ENCODE measurements at places on chromosomes 1 and 21. TPM values are rescaled to one million over a fixed set of nuclear protein-coding genes. Genes with fewer than 3 reads are reported as not detected.

Gene CLDN17
- not detected for total RNA-seq

Gene IPO13
- 37.6 TPM for total RNA-seq

Gene SLC30A2
- not detected for total RNA-seq

Gene LMOD1
- total RNA-seq = 15.9 TPM

Gene TTF2
- total RNA-seq = 18.6 TPM

Gene OR2L3
- total RNA-seq = not detected

Gene SLC27A3
- total RNA-seq = 11.9 TPM

Gene CD52
- not detected for total RNA-seq

Gene CFHR5
- not detected for total RNA-seq

Gene HUNK
- total RNA-seq = 1.8 TPM

Gene GPR61
- not detected for total RNA-seq

Gene FCER1G
- total RNA-seq = not detected

DNA sequence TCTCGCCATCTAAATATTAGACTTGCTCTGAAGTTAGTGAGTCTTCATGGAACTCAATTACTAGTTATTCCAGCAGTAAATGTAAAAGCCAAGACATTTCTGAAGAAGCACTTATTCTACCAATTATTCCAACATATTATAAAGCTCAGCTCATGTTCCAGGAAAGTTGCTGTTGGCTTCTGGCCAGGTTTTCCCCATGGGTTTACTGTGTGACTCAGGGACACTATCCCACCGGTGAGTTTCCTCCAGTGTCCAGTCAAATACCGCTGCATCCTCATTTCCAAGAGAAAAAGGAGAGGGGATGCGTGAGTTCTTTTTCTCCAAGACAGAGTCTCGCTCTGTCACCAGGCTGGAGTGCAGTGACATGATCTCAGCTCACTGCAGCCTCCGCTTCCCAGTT is 9.2 kb upstream of the HHIPL2 start:
- no peak for DNase-seq

DNA sequence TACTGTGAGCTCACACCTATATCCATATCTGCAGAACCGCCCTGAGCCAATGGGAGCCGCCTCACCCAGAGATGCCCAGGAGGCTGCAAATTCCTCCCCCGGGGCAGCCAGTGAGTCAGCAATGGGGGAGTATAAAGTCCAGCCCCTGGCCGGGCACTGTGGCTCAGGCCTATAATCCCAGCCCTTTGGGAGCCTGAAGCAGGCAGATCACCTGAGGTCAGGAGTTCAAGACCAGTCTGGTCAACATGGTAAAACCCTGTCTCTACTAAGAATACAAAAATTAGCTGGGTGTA is 5.0 kb upstream of the CLCNKB start:
- DNase-seq = no peak

DNA sequence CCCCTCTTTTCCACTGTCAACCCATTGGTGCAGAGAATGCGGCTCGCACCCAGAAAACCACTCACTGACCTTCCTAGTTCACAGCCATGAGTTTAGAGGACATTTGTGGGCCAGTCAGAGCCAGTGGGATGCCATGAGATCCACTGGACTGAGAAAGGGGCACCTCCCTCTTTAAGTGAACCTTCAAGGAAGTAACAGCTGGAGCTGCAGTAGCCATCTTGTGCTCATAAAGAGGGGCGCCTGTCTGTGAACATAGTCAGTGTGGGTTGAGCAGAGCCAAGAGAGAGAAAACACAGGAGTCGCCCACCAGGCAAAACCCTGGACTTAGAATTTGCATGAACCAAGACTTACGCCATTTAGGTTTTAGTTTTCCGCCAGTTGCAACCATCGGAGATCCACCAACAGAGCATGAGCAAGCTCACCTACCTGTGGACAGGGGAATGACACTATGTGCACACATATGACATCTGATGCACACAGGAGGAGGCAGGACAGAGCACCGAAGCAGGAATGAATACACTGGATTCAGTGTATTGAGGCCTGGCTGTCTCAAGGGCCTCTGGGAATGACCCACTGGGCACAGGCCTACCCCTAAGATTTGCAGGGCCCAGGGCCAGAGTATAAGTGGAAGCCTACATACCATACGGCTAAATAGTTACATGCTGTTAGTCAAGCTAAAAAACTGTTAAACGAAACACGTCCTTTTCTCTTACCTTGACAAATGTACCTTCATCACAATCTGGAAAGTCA is 151.6 kb downstream of the GRIK3 start:
- DNase-seq = peak; percentile 65

- DNase-seq = no peak
Measured at GRCh38 chr1:211735208-211736170, 60.1 kb upstream of the NEK2 start.

DNA sequence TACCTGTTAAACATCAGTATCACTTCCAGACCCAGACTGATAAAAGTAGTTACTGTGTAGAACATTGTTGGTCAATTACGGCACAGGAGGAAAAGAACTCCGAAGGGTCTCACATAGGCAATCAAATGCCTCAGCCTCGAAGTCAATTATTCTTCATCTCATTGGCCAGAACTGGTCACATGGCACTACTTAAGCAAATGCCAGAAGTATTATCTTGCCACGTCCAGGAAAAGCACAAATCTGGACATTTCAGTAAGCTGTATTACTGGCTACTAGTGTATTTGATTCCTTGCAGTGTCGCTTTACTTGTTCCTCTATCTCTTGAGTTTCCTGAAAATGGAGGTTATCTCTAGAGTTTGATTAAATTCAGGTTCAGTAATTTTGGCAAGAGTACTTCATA is 24.4 kb downstream of the DIO1 start:
- no peak for DNase-seq

DNA sequence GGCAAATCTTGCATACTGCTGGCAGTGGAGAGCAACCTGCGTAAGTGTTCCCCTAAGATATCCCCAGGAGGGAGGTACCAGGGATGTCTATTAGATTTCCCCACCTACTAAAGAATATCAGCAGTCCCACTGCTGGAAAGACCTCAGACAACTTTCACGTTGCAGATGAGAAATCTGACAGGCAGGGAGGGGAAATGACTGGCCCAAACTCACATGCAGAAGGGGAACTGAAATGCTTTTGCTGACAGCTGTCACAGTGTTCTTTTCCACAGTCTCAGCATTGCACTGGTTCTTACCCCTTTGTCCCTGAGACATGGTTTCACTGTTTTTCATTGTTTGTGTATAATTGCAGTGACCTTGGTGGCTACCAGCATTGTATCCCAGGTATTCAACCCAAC is 84.8 kb upstream of the ATP1A1 start:
- no peak for DNase-seq

DNA sequence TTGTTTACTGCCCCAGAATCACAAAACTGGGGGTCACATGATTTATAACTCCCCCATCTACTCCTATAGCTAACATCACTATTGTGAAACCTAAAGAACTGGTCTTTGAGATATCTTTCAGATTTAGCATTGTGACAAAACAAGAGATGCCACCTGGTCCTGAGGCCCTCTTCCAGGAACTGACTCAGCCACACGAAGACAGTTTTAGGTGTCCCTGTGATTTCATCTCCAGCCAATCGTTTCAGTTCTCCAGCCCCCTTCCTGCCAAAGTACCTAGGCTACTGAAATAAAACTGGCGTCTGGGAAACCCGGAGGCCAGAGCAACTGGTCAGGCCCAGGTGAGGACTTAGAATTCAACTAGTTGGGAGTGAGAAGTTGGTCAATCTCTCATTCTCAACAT is 36.6 kb downstream of the TBX19 start:
- DNase-seq = no peak

GRCh38 chr1:93729906-93730305 is 48.3 kb upstream of the BCAR3 start:
- no peak for DNase-seq

GRCh38 chr1:180000575-180000974 is 46.0 kb downstream of the CEP350 start:
- no peak for DNase-seq

GRCh38 chr1:83882906-83883305 is 116.0 kb downstream of the TTLL7 start:
- no peak for DNase-seq

DNA sequence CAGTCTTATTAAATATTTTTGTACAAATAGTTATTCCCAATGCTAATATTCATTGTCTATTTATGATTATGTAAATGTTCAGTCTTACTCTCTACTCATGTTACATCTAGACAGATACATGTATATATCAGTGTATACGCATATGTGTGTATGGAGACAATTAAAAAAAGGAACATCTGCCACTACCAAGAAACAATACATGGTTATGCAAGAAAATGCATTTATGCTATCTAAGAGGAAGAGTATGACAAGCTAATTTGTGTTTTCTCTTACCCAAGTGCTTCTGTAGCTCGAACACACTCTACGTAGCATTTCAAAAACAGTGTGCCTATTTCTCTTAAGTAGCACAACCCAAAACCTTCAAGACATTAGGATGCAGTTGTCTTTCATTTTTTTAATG is 6.1 kb upstream of the RLF start:
- DNase-seq = no peak

DNA sequence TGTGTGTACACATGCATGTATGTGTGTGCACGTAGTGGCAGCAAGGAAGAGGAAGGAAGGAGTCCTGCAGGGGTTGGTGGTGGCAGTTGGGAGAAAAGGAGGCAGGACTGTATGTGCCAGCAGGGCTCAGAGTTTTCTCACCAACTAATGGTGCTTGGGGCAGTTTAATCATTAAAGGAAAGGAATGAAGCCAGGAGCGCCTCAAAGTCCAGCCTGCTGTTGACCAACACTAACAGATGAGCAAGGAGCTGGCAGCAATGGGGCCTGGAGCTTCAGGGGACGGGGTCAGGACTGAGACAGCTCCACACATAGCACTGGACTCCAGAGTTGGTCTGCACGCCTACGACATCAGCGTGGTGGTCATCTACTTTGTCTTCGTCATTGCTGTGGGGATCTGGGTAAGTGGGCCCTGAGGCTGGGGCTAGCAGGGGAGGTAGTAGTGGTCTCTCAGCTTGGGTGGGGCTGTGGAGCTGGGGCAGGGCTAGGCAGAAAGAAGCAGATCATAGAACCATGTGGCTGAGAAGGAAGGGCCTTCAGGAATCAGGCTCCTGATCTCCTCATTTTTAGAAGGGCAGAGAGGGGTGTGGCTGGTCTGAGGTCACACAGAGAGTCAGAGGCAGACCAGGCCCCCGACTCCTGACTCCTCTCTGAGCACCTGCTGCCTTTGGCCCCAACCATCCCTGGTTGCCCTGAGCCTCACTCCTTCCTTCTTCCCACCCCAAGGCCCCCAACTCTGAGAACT is at the start of gene SLC5A9:
TSS of gene SLC5A9 (plus strand) at position 216 of the 742 bp plus-strand sequence. CDS start at position 237, 21 bp downstream.
- no peak for DNase-seq

DNA sequence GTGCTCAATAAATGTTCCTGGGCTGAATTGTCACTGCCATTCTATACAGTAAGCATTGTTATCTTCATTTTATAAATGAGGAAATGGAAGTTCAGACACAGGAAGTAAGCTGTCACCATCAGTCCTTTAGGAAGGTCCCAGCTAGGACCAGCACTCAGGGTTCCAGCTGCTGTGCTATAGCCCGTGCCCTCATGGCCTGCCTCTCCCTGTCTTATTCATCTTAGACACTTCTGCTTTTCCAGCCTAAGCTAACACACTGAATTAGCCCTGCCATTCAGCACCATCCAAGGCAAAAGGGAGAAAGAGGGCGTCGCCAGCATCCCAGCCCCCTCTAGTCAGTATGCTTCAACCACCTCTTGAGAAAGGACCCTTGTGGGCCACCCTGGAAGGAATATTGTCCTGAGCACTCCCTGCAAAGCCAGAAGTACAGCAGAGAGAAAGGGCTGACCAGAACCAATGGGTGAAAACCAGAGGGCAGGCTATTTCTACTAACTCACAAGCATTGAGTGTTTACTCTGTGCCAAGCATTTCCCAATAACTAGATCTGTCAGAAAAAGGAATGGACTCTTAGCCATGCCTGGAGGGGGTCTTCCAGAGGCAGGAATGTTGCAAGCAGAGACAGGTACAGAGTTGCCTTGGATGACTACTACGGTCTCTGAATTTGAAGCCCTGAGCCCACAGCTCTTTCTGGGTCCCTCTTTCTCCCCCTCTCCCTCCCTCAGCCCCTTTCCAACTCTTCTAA is 77.9 kb upstream of the NFIA start:
- DNase-seq = no peak

DNA sequence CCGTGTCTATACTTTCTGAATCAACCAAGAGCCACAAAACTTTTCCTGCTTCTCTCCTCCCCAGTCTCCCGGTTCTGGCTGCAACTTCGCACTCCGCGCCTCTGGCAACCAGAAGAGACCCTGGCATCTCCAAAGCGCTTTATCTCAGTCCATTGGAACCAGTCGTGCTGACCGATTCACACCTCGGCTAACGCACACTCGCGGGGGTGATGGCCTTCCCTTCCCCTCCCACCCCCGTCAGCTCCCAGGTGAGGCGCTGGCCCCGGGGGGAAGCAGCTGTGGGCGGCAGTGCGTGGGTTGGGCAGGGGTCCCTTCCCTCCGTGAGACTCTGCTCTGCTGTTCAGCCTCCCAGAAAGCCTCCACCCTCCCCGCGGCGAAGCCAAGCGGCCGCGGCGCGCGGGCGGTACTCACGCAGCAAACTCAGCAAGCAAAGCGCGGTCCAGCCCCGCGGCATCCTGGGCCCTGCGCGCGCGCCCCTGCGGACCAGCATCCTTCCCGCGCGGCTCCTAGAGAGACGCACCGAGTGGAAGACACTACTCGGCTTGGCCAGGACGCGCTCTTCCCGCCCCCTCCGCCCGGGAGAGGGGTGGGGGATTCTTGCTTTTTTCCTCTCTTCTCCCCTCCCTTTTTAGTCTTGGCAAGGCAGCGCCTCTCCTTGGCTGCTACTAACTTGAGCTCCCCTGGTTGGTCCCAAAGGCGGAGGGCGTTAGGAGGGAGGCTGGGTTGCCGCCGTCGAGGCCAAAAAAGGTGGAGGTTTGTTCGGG is at the start of gene CD34:
TSS of gene CD34 (minus strand) at position 535 of the 764 bp plus-strand sequence. CDS start at position 490, 45 bp downstream.
- DNase-seq = no peak

DNA sequence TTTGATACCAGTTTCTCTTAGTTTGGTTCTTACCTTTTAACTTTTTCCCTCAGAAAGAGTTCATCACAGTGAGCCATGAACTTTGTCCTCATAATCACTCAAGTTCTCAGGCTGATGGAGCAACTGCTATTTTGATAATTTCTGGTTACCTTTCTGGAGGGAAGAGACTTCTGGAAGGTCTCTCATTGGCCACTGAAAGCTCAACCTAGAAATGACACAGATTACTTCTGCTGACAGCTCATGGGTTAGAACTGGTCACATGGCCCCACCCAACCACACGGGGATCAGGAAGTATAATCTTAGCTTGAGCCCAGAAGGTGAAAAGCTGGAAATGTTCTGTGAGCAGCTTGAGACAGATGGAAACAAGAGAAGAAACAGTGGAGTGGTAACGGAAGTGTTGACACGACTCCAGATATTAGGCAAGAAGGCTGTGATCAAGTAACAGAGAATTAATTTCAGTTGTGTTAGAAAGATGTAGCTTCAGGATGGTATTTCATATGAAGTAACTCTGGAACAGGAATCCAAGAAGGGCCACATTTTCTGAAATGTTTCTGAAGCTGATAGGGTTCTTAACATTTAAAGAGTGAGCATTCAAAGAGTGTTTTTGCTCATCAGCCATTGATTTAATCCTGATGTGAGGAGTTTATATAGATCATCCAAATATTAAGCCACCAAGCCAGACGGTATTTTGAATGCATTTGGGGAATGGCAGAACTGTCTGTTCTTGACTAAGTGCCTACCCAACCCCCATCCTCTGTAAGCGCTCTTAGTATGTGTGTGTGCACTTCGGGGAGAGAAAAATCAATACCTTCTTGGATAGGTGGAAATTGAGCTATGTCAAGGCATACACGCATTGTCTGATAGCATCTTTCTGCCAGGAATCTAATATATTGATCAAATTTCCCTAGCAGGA is 21.9 kb upstream of the XPR1 start:
- DNase-seq = no peak

- no peak for DNase-seq
Measured at GRCh38 chr1:228000836-228001563, 5.8 kb upstream of the WNT3A start.

Measured in osteocyte (in vitro differentiated cells).